Stimulated activated CD8-positive, alpha-beta memory T cell treated with anti-CD3 and anti-CD28 coated beads, Interleukin-7, amount 100 ng/mL, for 1 hour (primary cell): ENCODE measurements at places on chromosomes 12 and 14.

DNA sequence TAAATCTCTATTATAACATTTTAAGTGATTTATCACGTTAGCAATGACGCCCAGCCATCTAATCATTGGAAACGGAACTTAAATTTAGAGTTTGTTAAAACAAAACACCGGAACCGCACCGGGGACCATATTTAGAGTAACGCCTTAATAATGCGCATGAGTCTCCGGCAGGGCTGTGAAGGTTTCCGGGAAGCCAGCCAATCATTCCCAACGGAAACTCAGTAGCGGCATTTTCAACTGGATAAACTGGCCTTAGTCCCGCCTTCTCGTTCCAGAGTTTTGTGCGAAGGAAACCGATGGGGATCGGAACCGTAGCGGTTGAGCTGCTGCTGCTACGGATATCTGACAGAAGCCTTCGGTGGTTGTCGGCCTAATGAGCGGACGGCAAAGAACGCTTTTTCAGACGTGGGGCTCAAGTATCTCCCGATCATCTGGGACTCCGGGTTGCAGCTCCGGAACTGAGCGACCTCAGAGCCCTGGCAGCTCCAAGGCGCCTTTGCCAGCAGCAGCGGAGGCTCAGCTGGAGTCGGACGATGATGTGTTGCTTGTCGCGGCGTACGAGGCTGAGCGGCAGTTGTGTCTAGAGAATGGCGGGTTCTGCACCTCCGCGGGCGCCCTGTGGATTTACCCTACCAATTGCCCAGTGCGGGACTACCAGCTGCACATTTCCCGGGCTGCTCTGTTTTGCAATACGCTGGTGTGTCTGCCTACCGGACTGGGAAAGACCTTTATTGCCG, at the start of gene FANCM:
Gene FANCM (plus strand): TSS at position 272 of the 737 bp plus-strand sequence. CDS start 102 bp downstream, at position 374.
- peak; percentile 68 for DNase-seq

DNA sequence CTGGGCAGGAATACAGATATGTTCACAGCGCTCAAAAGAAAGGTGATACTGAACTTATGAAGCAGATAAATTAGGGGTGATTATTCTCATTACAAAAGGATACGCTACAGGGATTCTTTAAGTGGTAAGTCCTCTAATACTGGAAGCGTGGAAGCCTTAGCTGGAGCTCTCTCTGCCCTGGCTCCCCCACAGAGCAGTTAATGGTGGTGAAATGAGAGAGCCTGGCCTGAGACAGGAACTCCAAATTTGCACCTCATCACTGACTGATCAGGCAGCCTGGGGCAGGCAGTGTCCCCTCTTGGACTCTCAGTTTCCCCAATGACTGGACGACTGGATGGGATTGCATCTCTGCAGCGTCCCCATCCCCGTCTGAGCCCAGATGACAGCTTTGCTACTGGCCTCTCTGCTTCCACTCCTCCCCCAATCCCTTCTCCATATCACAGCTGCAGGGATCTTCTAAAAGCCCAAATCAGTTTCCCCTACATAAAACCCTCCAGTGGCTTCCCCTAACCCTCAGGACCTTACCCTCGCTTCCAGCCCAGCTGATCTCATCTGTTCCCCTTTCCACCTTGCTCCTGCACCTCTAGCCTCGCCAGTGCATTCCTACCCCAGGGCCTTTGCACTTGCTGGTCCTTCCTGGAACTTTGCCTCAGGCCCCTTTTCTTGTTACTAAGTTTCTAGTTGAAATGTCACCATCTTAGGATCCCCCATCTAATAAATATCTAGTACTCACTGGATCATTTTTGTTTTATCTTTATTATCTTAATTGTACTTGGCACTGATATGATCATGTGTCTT, 171.7 kb upstream of the LHX5 start:
- no peak for DNase-seq

- DNase-seq, result no peak
Observed at GRCh38 chr14:58978343-58978742, 210.1 kb upstream of the DAAM1 start.

DNA sequence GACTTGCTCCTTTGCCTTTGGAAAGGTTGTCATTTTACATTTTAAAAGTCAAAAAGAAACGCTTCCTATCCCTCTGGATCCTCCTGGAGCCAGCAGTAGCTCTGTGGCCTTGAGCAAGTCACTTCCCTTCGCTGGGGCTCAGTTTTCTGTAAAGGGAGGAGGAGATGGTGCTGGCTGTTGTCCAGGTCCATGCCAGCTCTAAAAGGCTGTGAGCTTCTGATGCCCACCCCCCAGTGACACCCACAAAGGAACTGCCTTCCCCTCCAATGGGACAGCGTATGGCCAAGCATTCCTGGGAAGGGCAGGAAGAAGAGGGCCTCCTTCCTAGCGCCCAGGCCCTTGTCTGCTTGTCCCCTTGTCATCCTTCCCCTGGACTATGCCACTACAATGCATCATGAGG, 81.5 kb downstream of the NTF3 start:
- no peak for DNase-seq

- no peak for DNase-seq
Observed at GRCh38 chr14:103070971-103071542, 13.0 kb upstream of the LBHD2 start.

- DNase-seq, result no peak
Observed at GRCh38 chr14:68791078-68791901, 1.6 kb downstream of the ZFP36L1 start.

DNA sequence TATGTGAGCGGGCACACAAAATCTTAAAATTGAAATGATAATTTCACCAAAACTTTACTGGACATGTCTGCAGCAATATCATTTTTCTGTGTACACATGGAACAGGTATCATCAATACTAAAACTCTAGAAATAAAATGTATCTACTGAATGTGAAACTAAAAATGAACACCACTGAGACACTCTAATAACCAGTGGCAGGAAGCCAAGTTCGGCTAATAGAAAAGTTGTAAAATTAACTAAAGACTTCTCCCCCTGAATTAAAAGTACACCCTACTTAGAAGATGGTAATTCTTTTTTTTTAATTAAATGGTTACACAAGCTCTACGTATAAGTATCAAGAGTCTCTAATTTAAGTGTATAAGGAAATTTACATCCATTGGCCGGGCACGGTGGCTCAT, 227.2 kb downstream of the MED13L start:
- no peak for DNase-seq

DNA sequence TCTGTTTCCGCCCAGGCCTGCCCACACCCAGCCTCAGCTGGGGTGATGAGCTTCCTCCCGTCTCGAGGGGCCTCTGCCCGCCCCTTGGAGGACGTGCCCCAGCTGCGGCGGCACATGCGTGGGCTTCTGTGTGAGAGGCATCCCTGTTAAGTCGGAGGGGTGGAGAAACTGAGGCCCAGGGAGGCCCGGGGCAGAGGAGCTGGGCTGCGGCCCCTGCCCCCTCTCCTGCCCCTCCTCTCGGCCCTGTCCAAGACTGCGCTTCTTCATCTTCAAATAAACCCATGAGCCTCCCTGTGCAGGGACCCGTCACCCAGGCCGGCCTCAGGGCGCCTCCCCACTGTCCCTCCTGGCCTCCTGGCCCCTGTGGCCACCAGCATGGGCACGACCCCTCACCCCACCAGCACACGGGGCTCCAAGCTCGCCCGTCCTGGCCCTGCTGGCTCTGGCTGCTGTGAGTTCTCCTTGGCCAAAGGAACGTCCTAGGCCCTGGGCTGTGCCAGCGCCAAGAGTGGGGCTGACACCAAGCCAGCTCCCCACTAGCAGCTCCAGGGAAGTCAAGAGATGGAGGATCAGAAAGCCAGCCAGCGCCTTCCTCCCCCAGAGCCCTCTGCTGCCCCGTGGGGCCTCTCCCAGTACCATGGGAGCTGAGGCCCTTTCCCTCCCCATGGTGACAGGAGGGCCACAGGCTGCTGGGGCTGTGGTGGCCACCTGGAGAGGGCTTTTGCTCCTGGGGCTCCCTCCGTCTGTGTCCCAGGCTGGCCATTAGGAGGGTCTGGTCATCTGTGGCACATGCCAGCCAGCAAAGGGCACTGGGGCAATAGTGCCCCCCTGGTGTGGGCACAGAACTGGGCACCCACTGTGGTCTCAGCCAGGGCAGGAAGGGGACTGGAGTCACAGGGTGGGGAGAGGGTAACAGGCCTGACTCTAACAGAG, 180.4 kb downstream of the KIF26A start:
- no peak for DNase-seq

- DNase-seq, result no peak
Observed at GRCh38 chr12:31783996-31784645, 55.3 kb upstream of the AMN1 start.

- DNase-seq, result no peak
Observed at GRCh38 chr12:3718100-3718499, 34.8 kb downstream of the CRACR2A start.

DNA sequence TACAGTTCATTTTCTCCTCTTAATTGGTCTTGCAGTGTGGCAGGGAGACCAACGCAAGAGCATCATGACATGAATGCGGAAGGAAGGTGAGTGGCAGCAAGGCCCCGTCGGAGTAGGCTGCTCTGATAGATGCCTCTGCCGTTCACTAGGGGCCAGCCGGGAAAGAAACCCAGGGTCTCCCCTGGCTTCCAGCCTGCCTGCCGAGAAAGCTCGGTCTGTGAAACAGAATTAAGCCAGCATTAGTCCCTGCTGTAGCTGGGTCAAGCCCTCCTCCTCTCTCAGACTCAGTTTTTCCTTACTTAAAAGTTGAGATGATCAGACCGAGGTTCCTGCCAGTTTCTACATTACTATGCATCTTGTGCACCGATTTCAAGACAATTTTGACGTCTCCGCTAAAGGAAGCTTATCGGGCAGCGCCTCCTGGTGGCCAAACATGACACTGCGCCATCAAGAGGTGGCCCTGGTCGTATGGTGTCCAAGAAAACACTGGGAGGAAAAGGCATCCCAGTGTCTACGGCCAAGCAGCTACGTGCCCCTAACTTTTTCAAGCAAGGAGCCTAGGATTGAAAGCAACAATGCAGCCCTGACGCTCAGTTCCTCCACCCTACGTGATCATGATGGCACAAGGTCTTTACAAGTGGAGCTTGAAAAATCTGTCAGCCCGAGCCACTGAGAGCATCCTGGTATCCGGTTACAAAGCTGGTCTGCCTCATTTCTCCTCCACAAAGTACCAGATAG, 131.6 kb downstream of the KSR2 start:
- peak; percentile 37 for DNase-seq

- DNase-seq, result no peak
Observed at GRCh38 chr12:108745641-108746040, 14.3 kb upstream of the CORO1C start.

DNA sequence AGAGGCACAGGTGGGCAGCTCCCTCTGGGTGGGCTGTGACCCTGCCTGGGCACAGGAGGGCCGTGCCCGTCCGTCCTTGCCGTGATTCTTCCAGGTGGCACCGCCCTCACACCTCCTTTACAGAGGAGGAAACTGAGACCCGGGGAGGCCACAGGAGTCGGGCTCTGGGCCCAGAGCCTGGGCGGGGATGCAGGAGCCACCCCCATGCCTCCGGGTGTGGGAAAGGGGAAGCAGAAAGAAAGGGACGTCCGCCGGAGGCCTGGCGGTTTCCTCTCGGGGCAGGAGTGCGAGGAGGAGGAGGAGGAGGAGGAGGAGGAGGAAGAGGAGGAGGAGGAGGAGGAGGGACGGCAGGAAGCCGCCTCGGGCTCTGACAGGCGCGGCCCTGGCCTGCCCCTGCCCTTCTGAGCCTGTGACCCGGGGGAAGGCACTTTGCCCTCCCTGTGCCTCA, 23.0 kb downstream of the SH2B3 start:
- DNase-seq, result no peak

GRCh38 chr14:65234752-65235361, 132.5 kb upstream of the MAX start:
- no peak for DNase-seq

- no peak for DNase-seq
Observed at GRCh38 chr12:40104461-40105264, 1.2 kb downstream of the SLC2A13 start.

DNA sequence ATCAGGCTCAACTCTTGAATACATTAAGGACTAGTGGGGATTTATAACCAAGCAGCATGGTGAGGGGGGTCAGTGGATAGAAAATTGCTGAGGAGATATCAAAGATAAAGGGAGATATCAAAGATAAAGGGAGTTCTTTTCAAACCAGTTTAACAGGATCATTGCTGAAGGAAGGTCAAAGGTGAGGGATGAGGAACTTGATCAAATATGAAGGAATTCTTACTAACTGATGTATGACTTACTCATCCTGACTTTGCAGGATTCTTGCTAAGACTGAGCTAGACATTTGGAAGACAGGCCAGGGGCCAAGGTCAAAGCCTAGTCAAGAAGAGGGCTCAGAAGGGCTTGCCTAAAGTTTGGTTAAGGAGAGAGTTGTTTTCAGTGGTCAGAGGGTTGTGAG, 4.8 kb downstream of the ABHD4 start:
- no peak for DNase-seq

- no peak for DNase-seq
Observed at GRCh38 chr12:95303476-95303875, 85.9 kb downstream of the VEZT start.

- no peak for DNase-seq
Observed at GRCh38 chr12:78697817-78698415, 166.7 kb upstream of the SYT1 start.

DNA sequence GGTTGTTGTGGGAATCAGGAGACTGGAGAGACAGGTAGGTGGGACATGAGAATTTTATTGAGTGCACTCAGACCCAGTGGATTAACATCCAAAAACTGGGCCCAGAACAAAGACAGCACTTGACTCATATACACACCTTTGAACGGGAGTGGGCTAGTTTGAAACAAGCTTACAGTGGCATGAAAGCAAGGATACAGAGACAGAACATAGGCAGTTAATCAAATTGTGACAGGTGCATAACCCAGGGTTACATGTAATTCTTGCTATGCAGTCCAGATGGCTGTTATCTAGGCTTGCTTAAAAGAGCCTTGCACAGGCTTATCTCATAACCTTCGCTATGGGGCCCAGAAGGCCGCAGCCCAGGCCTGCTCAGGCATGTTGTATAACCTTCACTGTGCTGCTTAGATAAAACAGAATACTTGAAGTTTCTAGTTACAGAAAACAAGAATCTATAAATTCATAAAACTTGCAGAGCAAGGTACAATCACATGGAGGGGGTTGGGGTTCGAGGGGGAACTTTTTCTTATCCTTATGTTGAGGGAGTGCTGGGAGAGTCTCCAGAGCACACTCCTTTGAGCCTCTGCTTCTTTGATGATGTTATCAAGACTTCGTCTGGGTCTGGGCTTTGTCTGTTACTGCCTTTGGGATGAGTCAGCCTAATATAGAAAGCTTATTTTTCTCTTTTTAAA, 81.7 kb downstream of the TNFAIP2 start:
- DNase-seq, result no peak

GRCh38 chr12:48795550-48796455, 6.9 kb upstream of the ADCY6 start:
- peak; percentile 27 for DNase-seq
